ENCODE measurements at places on chromosomes 2 and 18.
A peak's percentile ranks its signal among the peaks of the same experiment; 100 is the strongest.

DNA sequence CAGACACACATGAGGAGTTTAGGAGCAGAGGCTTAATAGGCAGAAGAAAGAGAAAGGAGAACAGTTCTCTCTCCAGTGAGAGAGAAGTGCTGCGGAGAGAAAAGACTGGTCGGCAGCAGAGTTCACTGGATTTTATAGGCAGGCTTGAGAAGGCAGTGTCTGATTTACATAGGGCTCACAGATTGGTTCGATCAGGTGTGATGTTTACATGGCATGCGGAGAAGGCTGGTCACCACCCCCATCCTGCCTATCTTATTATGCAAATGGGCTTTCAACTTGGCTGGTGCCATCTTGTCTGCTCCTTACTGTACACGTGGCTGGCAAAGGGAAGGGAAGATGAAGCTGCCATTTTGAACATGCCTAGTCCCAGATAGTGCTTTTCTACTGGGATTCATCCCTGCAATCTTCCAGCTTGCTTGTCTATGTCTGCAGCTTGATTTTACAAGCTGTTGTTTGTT is 113.4 kb downstream of the AP1S3 start:
- no peak for DNase-seq

DNA sequence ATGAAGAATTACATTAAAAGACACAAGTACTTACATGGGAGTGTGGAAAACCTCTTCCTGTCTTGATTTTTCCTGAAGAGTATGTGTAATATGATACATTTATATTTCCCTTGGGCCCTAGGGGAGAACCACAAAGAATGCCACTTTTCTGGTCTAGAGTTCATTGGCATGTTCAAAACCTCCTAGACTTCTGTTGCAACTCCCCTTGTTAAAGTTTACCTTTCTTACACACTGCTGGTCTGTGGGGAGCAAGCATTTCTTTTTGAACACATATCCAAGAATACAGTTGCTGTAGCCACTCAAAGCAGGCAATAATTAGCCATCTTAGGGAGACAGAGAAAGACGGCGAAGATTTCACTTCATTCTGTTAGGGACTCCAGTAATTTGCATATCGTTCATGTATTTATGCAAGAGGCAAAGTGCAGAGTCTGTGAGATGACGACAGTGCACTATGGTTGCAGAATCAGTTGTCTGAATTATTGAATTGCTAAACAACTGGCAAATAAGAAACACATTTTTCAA is 103.5 kb downstream of the NOL4 start:
- DNase-seq, result no peak

- no peak for DNase-seq
Observed at GRCh38 chr2:18625563-18625962, 36.2 kb upstream of the NT5C1B start.

- no peak for DNase-seq
Observed at GRCh38 chr18:9557250-9557943, 57.0 kb downstream of the PPP4R1 start.

- no peak for DNase-seq
Observed at GRCh38 chr2:167451496-167452289, 563.4 kb downstream of the XIRP2 start.

GRCh38 chr2:119178776-119179175 is 20.2 kb upstream of the C1QL2 start:
- no peak for DNase-seq

DNA sequence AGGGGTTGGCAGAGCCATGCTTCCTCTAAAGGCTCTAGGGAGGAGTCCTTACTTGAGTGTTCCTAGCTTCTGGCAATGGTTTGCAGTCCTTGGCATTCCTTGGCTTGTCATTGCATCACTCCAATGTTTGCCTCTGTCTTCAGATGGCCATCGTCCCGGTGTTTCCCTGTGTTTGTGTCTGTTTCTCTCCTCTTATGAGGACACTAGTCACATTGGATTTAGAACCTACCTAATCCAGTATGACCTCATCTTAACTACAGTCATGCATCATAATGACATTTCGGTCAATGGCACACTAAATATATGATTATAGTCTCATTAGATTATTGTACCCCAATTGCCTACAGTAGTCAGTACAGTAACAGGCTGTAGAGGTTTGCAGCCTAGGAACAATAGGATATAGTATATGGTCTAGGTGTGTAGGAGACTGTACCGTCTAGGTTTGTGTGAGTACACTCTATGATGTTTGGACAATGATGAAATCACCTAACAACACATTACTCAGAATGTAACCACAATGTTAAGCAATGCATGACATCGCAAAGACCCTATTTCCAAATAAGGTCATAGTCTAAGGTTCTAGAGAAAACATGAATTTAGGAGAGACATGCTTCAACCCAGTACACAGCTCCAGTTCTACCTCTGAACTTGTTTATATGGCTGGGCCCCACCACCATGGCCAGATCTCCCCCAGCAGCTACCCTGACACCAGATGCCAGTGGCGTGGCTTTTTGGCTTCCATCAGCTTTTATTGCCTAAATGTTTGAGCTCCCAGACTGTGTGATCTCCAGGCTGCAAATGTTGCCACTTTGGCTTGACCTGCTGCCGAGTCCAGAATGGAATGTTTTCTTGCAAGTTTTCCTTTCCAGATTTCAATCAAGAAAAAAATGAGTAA is 22.1 kb downstream of the SRD5A2 start:
- DNase-seq, result peak; percentile 31
